Osteocyte (in vitro differentiated cells): ENCODE measurements at places on chromosomes 1 and 21. TPM values are rescaled to one million over a fixed set of nuclear protein-coding genes. Genes with fewer than 3 reads are reported as not detected.
A peak's percentile ranks its signal among the peaks of the same experiment; 100 is the strongest.

Gene TNFRSF14
- 6.5 TPM in 2 replicates for total RNA-seq

Gene BLACAT1
- total RNA-seq, result not detected in 2 replicates

Gene CD1D
- total RNA-seq, result not detected in 2 replicates

DNA sequence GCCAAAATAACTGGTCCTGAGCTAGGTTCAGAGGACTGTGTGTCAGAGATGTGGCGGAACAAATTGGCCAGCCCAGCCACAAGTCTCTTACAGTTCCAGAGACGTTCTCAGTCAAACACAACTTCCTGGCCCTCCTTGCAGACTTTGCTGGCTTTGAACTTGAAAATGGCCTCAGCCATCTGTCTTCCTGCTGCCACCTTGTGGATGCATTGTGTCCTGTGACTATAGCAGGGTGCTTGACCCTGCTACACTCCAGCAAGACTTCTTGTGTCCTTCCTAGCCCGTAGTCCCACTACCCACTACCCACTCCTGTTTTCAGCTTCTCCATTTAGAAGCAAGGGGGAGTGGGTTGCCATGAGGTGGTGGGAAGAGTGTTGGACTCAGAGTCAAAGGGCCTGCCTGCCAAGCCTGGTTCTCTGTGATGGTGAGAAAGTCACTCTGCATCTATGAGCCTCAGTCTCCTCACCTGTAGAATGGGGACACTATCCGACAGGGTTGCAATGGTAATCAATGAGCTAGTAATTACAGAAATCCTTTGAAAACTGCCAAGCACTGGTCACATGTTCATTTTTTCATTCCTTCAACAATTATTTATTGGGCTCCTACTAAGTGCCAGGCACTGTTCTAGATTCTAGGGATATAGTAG lies 109.9 kb downstream of the IGSF21 start:
- H3K4me3 ChIP-seq, result no peak overlapping the region
- H3K27me3 ChIP-seq, result no peaks in the 10 kb centered on the region
- H3K4me1 ChIP-seq, result no peaks in the 10 kb centered on the region
- no peaks in the 10 kb centered on the region for H3K36me3 ChIP-seq

GRCh38 chr1:156750711-156751450 lies 594 bp downstream of the HDGF start:
- no peaks in the 10 kb centered on the region for H3K27me3 ChIP-seq
- no peak for DNase-seq
- H3K4me1 ChIP-seq, result peaks cover 61% of the 10 kb centered on the region
- H3K4me3 ChIP-seq, result peak overlapping the region; percentile 88
- H3K27ac ChIP-seq, result peak overlapping the region; percentile 100
- H3K36me3 ChIP-seq, result peaks cover 3% of the 10 kb centered on the region

DNA sequence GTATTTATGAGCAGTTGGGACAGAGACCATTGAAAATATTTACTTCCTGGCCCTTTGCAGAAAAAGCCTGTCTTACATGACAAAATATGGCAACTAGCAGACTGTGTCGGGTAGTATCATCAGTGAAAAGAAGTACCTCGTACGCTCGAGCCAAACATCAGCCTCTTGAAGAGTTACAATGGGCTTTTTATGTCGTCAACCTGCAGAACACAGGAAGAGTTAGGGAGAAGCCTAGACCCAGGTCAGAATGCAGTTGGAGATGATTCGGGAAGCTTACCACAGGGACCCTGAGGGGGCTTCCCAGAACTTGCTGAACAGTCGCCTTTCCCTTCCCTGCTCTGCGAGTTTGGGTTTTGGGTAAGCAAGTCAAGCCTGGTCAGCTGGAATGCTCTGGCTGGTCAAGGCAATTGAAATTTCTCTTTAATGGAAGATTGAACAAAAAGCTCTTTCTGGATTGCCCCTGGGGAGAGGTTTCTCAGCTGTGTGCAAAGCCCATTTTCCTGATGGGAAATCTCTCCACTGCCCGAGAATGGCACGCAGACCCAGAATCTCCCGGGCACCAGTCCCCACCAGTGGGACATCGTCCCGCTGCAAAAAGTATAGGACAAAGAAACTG lies 263.6 kb upstream of the TMEM51 start:
- H3K4me3 ChIP-seq, result no peak overlapping the region
- peaks cover 16% of the 10 kb centered on the region for H3K4me1 ChIP-seq
- DNase-seq, result no peak
- H3K27me3 ChIP-seq, result peaks cover 8% of the 10 kb centered on the region
- H3K36me3 ChIP-seq, result no peaks in the 10 kb centered on the region

GRCh38 chr21:42063571-42064521 lies 7.3 kb upstream of the UMODL1 start:
- H3K27me3 ChIP-seq, result peaks cover 2% of the 10 kb centered on the region
- DNase-seq, result no peak
- H3K27ac ChIP-seq, result no peak overlapping the region
- H3K4me1 ChIP-seq, result peaks cover 9% of the 10 kb centered on the region
- H3K4me3 ChIP-seq, result no peak overlapping the region

- peak overlapping the region; percentile 79 for H3K4me3 ChIP-seq
- H3K36me3 ChIP-seq, result no peaks in the 10 kb centered on the region
- no peaks in the 10 kb centered on the region for H3K27me3 ChIP-seq
- H3K4me1 ChIP-seq, result peaks cover 33% of the 10 kb centered on the region
- no peak for DNase-seq
Observed at GRCh38 chr1:9688599-9688998, 37.1 kb downstream of the PIK3CD start.

GRCh38 chr1:216832192-216832591 lies 109.0 kb upstream of the ESRRG start:
- no peaks in the 10 kb centered on the region for H3K27me3 ChIP-seq
- H3K36me3 ChIP-seq, result no peaks in the 10 kb centered on the region
- DNase-seq, result no peak
- no peak overlapping the region for H3K4me3 ChIP-seq
- no peak overlapping the region for H3K27ac ChIP-seq

DNA sequence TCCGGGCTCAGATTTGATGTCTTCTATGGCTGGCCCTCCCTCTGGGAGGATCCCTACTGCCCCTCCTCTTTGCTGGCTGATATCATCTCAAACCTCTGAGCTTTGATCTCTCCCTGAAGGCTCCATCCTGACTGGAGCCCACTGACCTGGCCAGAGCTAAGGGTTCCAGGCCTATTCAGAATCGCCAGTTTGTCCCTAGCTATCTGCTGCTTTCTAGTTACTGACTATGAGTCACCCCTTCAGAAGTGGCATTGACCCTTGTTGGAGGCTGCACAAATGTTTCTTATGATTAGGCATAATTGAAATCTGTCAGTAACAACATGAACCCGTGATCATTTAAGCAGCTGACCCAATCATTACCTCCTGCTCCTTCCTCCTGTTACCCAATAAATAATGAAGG lies 87.1 kb downstream of the ABCA4 start:
- H3K27me3 ChIP-seq, result no peaks in the 10 kb centered on the region
- peaks cover 61% of the 10 kb centered on the region for H3K4me1 ChIP-seq
- H3K27ac ChIP-seq, result no peak overlapping the region
- H3K4me3 ChIP-seq, result no peak overlapping the region

DNA sequence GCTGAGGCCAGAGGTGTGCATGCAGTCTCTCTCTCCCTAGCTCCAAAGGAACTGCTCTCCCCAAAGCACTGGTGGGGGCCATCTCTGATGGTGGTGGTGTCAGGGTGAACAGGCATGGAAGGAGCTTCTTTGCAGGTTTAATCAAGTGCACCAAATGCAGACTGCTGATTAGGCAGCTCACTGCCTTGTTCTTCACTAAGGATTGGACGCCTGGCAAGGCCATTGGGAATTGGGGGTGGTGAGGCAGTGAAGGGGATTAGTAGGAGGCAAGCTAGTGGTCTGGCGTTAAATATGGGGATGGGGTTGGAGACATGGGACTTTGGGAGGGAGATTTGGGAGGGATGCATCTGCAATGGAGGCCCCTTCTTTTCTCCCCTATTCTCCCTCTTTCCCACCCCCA lies 1.5 kb downstream of the CACNA1E start:
- DNase-seq, result peak; percentile 69
- peaks cover 66% of the 10 kb centered on the region for H3K27me3 ChIP-seq
- H3K27ac ChIP-seq, result no peak overlapping the region
- H3K36me3 ChIP-seq, result no peaks in the 10 kb centered on the region

DNA sequence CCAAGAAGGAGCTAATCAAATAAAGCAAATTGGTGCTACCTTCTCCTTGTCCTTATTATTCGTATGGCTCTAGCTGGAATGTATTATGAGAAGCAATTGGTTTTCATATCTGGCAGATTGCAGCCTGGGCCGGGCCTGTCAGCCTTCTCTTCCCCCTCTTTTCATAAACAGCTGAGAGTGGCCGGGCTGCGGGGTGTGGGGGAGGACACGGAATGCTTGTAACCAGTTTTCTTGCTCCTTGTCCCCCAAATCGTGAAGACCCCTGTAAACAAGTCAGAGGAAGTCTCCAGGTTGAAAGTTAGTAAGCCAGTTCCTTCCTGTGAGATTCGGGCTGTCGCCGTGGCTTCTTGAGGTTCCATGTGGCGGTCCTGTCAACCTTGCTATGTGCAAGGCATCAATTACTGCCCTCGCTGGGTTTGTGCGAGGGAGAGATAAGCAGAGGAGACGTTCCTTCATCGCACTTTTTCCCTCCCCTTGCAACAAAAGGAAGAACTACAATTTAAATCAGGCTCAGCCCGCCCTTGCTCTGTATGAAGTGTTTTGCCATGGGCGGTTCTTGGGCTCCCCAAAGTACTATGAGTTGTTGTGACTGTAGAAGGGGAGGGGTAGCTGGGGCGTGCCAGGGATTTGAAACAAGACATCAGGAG lies 450.7 kb downstream of the CAMTA1 start:
- H3K4me3 ChIP-seq, result no peak overlapping the region
- DNase-seq, result peak; percentile 71
- H3K4me1 ChIP-seq, result no peaks in the 10 kb centered on the region
- H3K36me3 ChIP-seq, result no peaks in the 10 kb centered on the region
- H3K27ac ChIP-seq, result no peak overlapping the region

DNA sequence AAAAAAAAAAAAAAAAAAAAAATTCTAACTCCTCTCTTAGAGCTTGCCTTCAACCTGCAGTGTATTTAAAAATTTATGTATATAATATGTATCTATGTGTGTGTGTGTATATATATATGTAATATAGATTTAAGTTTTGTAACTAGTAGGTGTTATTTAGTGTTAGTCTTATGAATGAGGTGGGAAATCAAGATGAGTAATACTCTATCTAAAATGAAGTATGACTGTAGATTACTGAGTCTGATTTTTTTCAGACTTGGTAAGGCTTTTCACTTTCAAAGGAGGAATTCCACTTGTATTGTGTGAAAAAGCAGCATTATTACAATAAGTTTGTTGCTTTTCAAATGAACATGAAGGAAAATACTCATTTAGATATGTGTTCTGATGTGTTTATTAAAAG lies 5.4 kb upstream of the DNM3 start:
- DNase-seq, result no peak
- no peak overlapping the region for H3K27ac ChIP-seq
- no peaks in the 10 kb centered on the region for H3K36me3 ChIP-seq
- peaks cover 3% of the 10 kb centered on the region for H3K27me3 ChIP-seq
- H3K4me3 ChIP-seq, result no peak overlapping the region
